NCI-H524 (cell line): ENCODE measurements at places on chromosomes 16 and 17.

- no peak for DNase-seq
Measured at GRCh38 chr16:54923055-54923473, 7.6 kb upstream of the IRX5 start.

GRCh38 chr17:82457929-82458178, 687 bp upstream of the NARF start:
- no peak for DNase-seq

- no peak for DNase-seq
Measured at GRCh38 chr16:57489229-57489628, 2.9 kb upstream of the DOK4 start.

GRCh38 chr17:10337976-10338375, 34.8 kb downstream of the MYH13 start:
- peak; percentile 42 for DNase-seq

DNA sequence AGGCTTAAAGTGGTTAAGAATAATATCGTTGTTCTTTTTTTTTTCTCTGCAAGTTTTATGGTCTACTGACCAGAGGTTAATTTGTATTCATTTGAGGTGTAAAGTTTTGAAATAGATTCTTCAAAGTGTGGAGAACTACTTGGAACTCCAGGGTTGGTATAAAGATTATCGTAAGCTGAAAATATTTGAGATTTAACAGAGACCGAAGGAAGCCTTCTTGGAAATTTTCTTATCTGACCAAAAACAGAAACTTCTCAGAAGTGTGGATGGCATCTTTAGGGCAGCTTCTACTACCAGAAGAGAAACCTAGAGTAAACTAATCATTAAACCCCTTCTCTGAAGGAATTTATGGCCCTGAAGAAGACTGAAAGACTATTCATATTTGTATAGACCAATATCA, 206.8 kb upstream of the MON1B start:
- DNase-seq, result no peak

DNA sequence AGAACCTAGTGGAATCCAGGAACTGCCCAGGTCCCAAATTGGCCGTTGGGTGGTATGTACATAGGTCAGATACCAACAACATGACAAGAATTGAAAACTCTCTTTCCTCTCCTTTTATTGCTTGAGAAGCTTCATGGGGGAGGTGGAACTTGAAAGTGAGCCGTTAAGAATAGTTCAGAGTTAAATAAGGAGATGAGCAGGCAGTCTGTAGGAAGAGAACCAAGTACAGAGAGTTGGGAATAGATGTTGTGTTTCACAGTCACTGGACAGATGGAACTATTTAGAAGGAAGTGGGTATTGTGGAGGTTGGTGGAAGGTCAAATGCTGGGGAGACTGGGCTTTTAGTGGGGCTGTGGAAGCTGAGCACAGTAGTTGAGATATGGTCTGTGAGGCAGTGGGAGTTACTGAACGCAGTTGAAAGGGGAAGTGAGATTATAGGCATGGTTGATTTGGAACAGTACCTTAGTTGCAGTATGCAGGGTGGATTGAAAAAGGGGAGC, 26.4 kb downstream of the ARHGAP44 start:
- DNase-seq, result no peak

GRCh38 chr16:56773532-56773931, 43.6 kb downstream of the NUP93 start:
- no peak for DNase-seq

DNA sequence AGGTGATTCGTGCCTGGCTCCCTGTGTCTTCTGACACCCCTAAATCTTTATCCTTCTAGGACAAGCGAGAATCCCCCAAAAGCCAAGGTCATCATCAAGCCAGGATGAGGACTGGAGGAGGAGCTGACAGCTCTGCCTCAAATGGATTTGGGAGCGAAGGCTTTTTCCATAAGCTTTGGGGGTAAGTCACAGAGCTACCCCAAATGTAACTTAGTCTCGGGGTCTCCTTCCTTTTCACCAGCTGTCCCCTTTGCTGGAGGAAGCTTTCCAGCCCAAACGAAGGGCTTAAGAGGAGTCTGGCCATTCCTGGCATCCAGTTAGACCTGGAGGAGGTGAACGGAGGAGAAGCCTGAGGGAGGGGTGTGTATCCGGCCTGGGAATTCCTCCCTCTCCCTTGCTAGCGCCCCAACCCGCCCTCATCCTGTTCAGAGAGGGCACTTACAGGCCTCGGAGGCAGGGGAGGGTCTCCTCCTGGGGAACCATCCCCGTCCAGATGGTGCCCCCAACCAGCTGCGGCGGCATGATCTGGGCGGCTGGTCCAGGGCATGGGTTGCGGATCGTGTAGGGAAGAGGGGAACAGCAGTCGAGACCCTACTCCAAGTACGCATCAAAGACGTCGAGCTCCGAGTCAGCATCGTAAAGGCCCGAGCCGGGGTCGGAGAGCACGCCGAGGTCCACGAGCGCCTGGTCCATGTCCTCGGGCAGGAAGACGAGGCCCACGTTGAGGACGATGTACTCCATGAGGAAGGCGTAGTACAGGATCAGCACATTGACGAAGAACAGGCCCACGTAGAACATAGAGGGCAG, 938 bp downstream of the DEXI start:
- DNase-seq, result no peak

- no peak for DNase-seq
Measured at GRCh38 chr16:84683691-84684591, 15.9 kb upstream of the USP10 start.

GRCh38 chr17:80466188-80466705, 10.2 kb downstream of the NPTX1 start:
- DNase-seq, result no peak

GRCh38 chr16:78199325-78200022, 100.0 kb downstream of the WWOX start:
- DNase-seq, result no peak

GRCh38 chr17:10058921-10059683, 139.3 kb downstream of the GAS7 start:
- no peak for DNase-seq

DNA sequence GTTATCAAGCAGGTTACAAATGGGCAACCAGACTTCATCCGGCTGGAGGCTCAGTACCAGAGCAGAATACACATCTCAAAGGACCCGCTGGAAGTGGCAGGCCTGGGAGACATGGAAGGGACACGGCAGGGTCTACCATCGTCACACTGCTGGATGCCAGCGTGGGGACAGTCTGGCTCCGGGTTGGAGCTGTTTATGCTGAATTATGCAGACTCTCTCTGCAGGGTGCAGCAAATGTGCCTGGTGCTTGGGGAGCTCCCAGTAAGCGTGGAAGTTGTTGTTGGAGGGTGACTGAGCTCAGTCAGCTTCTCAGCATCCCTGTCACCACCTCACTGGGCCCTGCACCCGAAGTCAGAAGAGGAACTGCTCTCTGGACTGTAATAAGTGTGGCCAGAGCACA, 12.2 kb downstream of the WSCD1 start:
- no peak for DNase-seq

DNA sequence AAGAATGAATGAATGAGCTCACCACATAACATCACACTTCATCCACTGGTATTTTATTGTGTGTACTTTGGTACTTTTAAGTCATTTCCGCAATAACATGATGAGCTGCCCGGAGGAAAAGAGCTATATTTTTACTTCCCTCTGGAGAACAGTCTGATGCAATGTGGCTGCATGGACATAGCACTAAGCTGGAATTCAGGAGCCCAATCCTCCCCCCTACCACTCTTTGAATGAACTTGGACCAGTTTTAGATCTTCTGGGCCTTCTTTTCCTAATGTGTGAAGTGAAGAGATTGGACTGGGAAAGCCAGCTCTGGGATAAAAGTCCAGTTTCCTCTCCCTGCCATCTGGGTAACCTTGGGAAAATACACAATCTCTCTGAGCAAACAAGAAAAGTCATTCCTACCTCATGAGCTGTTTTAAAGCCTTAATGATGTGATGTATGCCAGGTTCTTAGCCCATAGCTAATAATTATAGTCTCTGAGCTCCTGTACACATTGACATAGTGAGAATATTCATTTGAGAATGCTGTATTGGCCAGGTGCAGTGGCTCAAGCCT, 79.3 kb downstream of the ABCC12 start:
- no peak for DNase-seq

DNA sequence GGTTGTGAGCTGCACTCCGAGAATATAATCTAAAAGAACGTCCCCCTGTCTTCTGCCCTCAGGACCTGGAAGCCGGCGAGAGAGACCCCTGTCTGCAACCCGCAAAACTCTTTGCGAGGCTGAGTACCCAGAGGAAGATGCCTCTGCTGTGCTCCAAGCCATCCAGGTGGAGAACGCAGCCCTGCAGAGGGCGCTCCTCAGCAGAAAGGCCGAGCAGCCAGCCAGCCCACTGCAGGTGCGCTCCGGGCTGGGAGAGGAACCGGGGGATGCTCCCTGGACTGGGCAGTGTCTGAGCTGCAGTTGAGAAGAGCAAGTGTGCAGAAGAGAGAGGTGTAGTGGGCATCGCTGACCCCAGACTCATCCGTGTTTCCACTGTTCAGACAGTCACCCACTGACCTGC, 148.3 kb downstream of the KATNIP start:
- DNase-seq, result no peak

- DNase-seq, result no peak
Measured at GRCh38 chr16:18792836-18793433, 2.8 kb upstream of the RPS15A start.

DNA sequence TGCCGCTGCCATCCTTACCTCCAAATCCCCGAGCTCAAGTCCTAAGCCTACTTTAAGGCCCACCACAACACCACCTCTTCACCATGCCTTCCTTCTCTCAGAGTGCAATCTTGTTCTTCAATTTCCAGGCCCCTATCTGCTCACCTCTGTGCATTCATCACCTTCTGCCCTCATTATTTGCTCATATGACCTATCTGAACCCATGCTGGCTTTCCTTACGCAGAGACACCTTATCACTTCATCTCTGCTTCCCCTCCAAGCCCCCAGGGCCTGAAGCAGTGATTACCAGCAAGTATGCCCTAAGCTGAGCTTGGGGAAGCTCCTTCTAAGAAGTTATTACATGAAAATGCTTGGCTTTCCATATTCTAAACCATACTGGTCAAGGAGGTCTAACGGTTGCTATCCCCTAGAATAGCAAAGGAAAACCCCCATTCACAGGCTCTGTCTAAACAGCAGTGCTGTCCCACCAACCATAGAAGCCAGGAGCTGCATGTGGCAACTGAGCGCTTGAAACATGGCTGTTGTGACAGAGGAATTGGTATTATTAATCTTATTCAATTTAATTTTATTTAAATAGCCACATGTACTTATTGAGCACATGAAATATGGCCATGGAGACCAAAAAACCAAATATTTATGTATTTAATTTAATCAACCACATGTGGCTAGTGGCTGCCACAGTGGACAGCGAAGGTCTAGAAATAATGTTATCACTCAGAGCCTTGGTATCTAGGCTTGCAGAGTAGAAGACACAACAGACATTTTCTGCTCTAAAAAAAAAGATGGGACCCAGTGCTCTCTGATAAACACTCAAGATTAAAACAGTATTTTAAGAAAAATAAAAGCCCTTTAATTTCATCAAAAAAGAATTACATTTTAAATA, 13.9 kb downstream of the USP7 start:
- no peak for DNase-seq

DNA sequence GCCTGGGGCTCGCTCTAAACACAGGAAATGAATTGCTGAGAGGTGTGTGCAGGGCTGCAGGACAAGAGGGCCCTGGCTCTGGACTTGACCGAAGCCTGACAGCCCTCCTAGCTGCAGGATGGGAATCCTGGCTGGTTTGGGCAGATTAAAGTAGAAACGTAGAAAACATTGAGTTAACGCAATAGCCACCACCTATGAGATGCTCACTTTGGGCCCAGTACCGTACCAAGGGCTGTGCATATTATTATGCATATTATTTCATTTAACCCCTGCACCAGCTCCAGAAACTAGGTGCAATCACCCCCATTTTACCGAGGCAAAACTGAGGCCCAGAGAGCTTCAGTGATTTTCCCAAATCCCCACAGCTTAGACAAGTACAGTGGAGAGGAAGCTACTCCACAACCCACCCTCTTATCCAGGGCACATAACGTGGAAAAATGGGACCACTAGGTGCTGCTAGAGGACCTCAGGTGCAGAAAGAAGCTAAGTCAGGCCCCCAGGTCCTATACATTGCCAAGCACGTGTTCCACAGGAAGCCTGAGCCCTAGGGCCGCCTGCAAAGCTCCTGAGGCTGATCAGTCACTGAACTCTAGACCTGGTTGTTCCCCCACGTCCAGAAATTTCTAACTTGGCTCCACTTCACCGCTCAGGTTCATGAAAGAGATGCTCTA, 79.2 kb downstream of the MYH11 start:
- DNase-seq, result peak; percentile 87

DNA sequence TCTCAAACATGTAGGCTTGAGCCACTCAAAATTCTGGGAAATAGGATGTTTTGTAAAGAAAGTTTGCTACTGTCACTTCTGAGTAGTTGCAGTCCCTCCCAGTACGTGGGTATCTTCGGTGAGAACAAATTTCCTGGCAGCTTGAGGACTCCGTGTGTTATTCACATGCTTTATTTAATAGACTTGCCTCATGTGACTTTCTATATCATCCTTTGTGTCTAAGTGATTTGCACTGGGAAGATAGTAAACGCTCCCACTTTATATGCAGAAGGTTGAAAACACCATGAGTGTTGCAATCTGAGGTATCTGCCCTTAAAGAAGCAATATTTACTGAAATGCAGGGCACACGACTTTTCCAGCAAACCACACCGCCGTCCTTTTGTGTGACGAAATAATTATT, 643.7 kb downstream of the MAF start:
- DNase-seq, result no peak

DNA sequence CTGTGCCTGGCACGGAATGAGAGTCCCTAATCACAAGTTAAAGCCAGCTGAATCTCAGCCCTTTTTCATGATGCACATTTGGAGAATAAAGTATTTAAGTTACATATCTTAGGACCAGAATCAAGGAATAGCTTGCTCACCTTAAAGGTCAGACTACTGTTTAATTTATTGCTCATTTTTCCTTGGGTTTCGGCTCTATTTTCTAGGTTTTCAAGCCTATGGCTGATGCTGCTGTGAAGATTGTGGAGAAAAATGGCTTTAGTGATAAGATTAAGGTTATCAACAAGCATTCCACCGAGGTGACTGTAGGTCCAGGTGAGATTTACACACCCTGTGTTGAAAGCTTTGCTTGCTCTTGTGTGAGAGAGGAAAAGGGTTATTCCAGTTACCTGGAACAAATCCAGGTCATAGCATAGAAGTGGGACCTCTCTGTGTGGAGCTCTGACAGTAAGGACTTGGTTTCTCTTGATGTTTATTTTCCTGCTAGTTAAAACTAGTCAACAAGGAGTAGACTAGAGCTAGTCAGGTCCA, 18.1 kb downstream of the PRMT7 start:
- no peak for DNase-seq

- DNase-seq, result no peak
Measured at GRCh38 chr16:89413811-89414585, 76.4 kb downstream of the ANKRD11 start.

DNA sequence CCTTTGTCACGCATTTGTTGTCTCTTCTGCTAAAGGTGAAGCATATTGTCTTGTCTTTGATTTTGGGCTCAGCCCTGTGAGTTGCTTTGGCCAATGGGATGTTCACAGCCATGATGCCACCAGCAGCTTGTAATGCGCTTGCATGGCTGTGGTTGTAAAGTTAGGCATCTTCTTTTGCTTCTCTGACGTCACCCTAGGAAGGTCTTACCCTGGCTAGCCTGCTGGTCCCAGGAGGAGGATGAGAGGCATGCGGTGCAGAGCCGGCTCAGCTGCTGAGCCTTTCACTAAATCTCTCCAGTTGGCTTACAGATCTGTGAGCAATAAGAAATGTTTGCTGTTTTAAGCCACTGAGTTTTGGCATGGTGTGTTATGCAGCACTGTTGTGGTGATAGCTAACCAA, 40.8 kb downstream of the IRX6 start:
- no peak for DNase-seq

- no peak for DNase-seq
Measured at GRCh38 chr16:66236301-66236700, 130.2 kb upstream of the CDH5 start.
